Karpas-422 (cell line): ENCODE measurements at places on chromosomes 7 and 10. TPM values are rescaled to one million over a fixed set of nuclear protein-coding genes. Genes with fewer than 3 reads are reported as not detected.

DNA sequence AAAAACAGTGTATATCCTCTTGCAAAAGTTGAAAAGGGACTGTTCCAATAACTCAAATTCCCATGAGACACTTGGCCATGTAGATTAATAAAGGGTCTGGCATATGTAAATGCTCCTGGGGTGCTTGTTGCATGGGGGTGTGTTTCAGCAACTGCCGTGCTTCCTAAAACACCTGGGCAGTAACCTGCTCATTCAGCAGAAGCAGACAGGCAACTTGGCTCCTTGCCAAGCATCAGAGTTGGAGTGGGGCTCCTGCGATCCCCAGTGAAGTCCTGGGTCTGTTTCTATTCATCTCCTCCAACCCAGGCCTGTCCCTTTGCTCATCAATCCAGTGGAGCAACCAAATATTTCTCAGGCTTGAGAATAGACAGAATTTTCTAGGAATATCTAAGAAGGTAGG lies 42.2 kb upstream of the ADAM12 start:
- DNase-seq, result no peak

DNA sequence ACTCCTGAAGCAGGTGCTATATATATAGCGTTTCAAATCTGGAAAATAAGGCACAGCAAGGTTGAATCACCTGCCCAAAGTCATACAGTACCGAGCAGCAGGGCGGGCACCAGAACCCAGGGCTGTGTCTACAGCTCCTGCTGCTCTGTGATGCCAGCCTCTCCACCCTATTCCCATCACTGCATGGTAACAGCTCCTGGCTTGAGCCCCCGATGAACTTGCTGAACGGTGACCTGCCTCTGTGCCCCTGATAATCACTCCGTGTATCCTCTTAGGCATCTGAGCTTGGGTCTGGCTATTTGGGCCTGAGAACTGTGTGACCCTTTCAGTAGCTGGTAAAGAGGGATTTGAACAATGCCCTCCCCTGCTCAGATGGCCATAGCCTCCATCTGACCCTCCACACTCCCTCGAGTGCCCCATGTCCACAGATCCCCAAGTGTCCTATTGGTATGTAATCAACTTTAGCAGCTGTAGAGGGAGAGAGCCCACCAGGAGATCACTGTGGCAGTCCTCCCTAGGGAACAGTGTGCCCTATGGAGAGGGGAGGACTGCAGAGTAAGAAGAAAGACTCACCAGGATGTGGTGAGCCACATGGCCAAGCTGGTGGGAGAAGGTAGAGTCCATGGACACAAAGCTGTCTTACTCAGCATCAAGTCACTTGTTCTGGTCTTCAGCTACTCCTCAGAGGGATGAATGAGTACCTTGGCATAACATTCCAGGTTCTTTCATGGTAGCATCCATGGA lies 1.1 kb upstream of the ARHGAP22 start:
- no peak for DNase-seq

GRCh38 chr10:66102756-66103155 lies 823.1 kb upstream of the LRRTM3 start:
- no peak for DNase-seq

CRHR2 gene
- not detected in 2 replicates for total RNA-seq

- DNase-seq, result no peak
Measured at GRCh38 chr10:43972976-43973647, 324.4 kb upstream of the ZNF32 start.

- no peak for DNase-seq
Measured at GRCh38 chr7:141550386-141551093, 670 bp upstream of the AGK start.

GRCh38 chr7:70701477-70701876 lies 430.5 kb upstream of the GALNT17 start:
- DNase-seq, result no peak

C10orf67 gene
- not detected in 2 replicates for total RNA-seq

- peak; percentile 53 for DNase-seq
Measured at GRCh38 chr7:107563081-107563774, 492 bp downstream of the COG5 start.

DNA sequence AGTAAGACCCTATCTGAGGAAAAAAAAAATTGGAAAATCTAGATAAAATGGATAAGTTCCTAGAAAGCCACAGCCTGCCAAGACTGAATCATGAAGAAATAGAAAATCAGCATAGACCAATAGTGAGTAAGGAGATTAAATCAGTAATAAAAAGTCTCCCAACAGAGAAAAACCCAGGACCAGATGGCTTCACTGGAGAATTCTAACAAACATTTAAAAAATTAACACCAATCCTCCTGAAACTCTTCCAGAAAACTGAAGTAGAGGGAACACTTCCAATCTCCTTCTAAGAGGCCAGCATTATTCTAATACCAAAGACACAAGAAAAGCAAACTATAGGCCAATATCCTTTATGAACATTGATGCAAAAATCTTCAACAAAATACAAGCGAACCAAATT lies 8.8 kb upstream of the LIMK1 start:
- DNase-seq, result no peak

GRCh38 chr7:82339958-82340357 lies 103.6 kb downstream of the CACNA2D1 start:
- DNase-seq, result no peak

DNA sequence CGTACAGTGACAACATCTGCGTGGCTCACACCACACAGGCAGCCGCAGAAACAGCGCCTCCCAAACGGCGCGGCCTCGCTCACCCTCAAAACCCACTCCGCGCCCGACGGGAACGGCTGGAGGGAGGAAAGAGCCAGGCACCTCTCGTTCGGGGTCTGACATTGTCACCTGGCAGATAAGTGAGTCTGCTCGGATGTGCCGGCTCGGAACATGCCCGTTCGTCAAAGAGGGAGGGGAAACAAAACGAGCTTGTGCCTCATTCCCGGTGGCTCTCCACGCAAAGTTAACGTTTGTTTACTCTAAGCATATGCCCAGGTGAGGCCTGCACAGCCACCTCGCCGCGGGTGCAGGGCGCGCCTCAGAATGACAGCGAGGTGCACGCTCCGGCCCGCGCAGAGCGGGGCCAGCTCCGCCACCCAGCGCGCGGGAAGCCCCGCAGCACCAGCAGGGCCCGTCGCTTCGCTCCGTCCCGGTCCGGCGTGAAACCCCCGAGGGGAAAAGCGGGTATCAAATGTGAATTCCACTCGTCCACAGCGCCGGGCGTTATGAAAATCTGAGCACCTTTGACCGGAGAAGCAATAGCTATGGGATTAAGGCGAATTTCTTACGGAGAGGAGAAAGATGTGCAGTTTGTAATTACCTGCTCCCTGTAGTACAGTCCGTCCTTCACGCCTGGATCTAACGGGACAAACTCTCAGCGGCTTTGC lies 13.1 kb downstream of the CNPY1 start:
- DNase-seq, result no peak

ADAP1 gene
- total RNA-seq, result not detected in 2 replicates

- peak; percentile 91 for DNase-seq
Measured at GRCh38 chr7:5693529-5693928, 87.9 kb downstream of the RNF216 start.

AKR1C3 gene
- not detected in 2 replicates for total RNA-seq

CUZD1 gene
- 1.1 and 1.2 TPM in 2 replicates for total RNA-seq

DNA sequence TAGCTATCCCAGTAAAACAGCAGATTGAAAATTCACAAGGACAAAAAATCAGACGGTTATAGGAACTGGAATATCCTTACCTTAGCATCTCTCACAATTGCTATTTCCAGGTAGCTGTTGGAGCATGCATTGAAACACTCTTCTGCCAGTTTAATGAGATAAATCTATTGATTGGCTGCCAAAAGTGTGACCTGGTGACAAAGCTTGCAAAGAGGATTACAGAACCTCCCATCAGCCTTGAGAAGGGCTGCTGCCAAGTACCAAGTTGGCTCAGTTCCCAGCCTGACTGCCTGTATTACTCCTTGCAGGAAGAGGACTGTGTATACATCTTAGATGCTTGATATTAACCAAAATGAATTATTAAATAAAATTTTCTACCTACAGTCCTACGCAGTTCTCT lies 5.1 kb downstream of the PRLHR start:
- no peak for DNase-seq

ANKRD30A gene
- total RNA-seq, result not detected in 2 replicates

DNA sequence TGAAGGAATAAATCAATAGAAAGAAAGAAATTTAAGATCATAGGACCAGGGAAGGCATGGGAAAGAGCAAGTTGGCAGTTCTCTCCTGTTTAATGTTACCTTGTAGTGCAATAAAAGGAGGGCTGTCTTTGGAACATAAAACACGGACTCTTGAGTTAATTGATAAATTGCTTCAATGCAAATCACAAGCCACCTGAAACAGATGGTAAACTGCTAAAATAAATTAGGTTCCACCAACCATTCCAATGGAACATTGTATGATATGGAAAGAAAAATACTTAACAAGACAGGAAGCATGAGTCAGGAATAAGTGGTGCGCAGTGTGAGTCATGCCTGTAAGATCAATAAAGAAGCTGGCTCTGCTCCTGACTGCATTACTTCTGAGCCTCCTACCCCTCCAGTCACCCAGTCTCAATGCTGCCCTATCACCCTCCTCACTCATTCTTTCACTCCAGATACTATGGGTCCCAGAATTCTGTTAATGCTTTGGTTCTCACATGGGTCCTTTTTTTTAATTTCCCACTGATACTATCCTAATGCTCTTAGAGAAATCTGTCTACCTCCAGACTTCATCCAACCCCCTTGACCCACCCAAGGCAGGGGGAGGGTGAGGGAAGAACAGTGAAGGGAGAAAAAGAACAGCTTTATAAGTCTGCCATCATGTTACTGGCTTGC lies 78.9 kb downstream of the LRRC17 start:
- no peak for DNase-seq

OR6V1 gene
- total RNA-seq, result not detected in 2 replicates

DNA sequence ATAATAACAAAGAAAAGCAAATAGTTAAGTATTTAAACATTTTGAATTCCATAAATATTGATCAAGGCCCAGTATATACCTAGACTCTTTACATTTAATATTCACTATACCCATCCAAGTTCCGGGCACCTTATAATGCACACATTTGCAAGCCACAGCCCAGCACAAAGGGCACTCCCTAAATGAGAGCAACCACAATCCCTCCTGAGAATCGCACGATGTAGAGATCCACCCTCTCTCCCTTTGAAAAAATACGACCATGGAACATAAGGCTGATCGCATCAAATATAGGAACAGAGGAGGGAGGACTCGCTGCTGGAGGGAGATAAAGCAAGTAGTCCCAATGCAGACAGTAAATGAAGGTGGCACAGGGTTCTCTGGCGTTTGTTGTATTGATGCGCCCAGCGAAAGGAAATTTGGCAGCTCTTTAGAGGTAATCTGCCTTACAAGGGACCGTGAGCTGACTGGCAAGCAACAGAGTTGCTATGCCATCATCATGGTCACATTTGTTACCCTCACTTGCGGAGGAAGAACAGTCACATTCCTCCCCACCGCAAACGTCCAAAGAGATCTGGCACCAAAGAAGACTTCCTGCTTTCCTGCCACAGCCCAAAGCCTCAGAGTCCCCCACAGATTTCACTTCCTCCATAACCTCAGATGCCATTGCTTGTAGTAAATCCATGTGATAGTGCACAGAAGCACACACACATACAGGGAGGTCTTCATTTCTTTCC lies 16.1 kb upstream of the TAS2R40 start:
- peak; percentile 58 for DNase-seq

MKX gene
- total RNA-seq, result not detected in 2 replicates

GRCh38 chr10:118732245-118733165 lies 22.3 kb downstream of the CACUL1 start:
- DNase-seq, result no peak

LRCH4 gene
- 11.9 and 33.5 TPM in 2 replicates for total RNA-seq
